ENCODE measurements at places on chromosomes 3 and 15.

GRCh38 chr15:30922480-30923311 lies 19.0 kb downstream of the FAN1 start:
- no peak for DNase-seq

DNA sequence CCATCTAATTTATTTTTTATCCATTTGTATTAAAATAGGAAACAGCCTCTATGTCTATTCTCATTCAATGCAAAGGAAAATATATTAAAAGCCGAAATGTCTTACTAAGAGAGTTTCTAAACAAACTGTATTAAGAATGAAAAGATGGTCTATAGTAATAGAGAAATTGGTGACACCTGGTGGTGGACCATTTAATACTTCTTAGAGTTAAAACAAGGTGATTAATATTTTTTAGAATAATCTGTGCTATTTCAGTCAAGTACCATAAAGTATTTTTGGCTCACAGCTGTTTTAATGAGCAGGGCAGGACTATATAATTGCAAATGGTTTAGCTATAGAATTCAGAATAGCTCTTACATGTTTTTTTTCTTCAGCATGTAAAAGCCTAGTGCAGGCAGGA lies 55.7 kb downstream of the SYNPR start:
- no peak for DNase-seq

GRCh38 chr15:98983334-98983733 lies 24.3 kb downstream of the PGPEP1L start:
- DNase-seq: no peak

DNA sequence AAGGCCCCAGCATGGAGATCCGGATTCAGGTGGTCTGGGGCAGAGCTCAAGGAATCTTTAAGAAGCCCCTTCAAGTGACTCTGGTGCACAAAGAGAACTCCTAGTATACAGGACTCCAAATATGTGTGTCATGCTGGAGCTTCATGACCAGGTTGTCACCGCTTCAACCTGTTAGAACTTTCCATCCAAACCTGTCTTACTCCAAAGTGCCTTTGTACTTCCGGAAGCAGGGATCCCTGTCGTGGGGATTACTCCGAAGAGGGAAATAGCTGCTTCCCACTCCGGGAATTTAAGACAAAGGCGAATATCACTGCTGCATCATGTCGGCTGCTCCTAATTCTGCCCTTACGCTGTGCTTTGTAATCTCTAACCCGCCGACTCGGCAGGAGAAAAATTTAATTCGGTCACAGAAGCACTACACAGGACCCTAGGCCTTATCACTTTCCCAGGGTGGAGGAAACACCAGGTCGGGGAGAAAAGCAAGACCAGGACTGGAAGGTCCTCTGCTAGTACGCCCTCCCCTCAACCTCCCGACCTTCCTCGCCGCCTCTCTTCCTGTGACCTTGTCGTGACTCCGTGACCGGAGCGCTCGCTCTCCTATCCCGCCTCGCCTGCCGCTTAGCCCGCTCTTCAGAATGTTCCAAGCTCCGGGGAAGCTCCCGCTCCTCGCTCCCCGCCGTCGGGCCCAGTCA lies 730 bp downstream of the HIGD1A start:
- peak; percentile 19 for DNase-seq

DNA sequence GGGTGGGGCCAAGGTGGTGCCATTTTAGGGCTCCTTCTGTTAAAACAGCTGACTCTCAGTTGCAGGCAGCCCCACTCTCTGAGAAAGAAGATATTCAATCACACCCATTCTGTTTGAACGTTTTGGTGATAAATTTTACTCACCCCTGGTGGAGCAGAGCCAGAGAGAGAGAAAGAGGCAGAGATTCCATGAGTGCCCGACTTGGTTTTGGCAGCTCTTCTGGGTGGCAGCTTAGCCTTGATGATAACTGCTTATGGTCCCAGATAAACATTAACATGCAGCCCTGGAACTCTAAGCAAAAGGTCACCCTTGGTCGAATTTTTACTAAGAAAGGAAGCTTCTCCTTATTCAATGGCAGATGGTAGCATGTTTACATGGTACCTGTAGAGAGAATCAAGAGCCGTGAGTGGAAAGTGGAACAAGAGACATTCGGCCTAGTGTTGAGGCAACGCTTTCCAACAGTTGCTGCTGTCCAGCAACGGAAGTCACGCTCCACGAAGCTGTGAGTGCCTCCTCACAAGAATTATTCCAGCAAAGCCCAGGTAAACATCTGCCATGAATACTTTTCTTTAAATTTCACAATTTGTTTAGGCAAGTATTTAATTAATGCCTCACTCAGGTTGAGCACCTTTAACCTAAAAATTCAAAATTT lies 530.6 kb upstream of the ROBO2 start:
- no peak for DNase-seq

DNA sequence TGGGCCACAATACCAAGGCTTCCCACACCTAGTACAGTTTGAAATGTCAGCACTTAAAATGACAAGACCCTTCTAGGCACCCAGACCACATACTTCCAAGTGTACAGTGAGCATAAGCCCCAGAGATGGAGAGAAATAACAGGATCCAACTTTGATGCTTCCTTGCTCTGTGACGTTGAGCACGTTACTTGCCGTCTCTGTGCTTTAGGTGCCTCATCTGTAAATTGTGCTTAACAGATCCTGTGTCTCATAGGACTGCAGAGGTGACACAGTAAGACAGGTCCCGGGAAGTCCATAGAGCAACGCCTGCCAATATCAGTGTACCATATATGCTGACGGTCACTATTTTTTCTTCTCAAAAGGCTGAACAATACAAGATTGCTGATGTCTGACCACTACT lies 59.1 kb downstream of the LRIG1 start:
- no peak for DNase-seq

GRCh38 chr15:49428409-49429095 lies 5.5 kb downstream of the FGF7 start:
- DNase-seq: no peak

DNA sequence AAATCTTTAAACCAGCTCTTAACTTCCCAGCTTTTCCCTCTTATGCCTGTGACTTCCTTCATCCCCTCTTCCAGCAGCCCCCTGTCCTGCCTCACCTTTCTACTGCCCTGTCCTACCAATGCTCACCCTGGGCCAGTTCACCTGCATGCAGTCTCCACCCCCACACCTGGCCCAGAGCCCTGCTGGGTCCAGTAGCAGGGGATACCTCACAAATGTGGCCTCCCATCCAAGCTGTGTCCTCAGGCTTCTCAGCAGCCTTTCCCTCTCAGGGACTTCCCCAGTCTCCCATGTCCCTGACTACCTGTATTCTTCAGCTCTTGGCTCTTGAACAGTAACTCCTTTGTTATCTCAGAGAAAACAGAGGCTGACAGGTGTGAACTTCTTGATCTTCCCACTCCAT lies 503.2 kb downstream of the MFSD1 start:
- DNase-seq: no peak

DNA sequence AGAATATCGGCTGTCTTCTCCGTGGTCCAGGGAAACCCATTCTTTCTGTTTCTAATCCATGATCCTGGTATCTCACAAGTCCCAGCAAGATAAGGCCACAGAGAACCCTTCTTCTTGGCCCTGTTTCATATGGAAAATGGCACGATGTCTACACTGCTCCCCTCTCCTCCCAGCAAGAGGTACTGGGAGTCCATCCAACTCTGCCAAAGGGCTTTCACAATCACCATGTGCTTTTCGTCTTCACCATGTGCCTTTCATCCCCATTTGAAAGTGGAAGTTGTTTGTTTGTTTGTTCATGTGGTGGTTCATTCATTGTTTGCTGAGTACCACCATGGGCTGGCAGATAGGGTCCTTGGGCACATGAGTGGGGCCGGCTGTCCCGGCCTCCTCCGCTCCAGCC lies 5.5 kb downstream of the ITIH3 start:
- no peak for DNase-seq

GRCh38 chr3:185760088-185760487 lies 64.8 kb downstream of the IGF2BP2 start:
- DNase-seq: no peak

DNA sequence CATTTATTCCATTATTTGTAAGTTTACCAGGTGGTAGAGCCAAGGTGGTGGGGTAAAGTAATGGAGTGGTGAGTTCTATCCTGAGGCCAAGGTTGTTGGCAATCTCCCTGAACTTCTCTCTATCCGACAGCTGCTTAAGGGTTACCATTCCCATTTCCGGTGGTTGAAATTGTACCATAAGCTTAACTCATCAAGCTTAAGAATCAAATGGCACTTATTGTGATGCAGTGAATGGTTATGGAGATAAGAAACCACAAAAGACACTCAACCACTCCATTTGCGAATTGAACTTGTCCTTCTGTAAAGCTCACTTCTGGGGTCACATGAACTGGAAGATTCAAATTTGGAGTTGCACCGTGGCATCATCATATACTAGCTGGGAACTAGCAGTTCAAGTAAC lies 287.4 kb upstream of the SLCO3A1 start:
- DNase-seq: no peak

GRCh38 chr3:183857863-183858262 lies 26.8 kb downstream of the PARL start:
- DNase-seq: no peak

GRCh38 chr3:192827863-192828594 lies 89.6 kb downstream of the MB21D2 start:
- no peak for DNase-seq

GRCh38 chr15:44782516-44782915 lies 46.2 kb downstream of the TRIM69 start:
- no peak for DNase-seq

DNA sequence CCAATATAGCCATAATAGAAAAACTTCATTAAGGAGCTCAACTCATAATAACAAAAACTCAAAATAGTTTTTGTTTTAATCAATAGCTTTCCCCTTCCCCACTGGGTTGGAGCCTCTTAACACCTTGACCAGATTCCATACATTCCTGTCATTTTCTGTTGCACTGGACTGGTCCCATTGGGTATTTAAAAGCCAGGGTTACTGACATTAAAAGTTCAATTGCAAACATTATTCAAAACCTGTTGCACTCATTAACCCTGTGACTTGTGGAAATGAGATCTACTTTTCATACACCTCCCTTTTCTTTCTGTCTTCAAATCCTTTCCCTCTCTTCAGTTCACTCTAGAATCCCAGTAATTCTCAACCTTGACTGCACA lies 1.7 kb upstream of the HRG start:
- DNase-seq: no peak

GRCh38 chr3:7573330-7573729 lies 712.4 kb downstream of the GRM7 start:
- no peak for DNase-seq

GRCh38 chr3:20905210-20905805 lies 719.3 kb upstream of the SGO1 start:
- no peak for DNase-seq

GRCh38 chr15:29675791-29676301 lies 146.4 kb downstream of the TJP1 start:
- no peak for DNase-seq

DNA sequence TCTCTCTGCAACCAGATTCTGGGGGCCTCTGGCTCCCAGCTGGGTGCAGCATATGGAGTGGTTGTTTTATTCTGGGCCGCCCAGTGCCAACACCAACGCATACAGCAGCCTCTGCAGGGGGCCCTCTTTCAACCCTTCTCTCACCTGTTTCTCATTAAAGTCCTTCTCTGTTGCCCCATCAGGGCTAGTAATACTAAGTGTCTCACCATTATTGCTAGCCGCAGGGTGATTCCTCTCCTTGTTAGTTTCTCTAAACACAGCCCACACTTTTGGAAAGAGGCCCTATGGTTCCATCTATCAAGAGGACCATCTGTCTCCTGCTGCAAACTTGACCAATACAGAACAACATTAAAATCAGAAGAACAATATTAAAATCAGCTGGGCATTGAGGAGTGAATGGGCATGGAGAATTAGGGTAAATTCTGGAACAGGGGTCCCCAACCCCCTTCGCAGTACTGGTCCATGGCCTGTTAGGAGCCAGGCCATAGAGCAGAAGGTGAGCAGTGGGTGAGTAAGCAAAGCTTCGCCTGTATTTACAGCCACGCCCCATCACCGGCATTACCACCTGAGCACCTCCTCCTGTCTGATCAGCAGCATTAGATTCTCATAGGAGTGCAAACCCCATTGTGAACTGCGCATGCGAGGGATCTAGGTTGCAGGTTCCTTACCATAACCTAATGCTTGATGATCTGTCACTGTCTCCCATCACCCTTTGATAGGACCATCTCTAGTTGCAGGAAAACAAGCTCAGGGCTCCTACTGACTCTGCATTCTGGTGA lies 36.5 kb downstream of the ALS2CL start:
- DNase-seq: no peak

GRCh38 chr3:52319921-52320595 lies 3.9 kb downstream of the DNAH1 start:
- no peak for DNase-seq

DNA sequence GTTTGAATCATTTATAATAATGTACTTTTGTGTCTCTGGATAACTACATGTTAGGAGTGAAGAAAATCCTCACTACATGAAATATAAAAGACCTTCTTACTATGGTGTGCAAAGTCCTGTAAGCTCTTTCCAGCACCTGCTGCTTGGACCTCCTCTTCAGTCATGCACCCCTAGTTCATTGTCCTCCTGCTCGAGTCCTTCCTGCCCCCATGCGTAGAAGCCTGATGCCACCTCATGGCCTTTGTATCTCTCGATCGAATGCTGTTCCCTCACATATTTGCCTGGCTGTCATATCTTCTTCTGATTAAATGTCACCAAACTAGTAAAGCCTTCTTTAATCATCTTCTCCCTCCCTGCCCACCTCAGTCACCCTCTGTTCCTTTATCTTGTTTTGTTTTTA lies 49.9 kb upstream of the SUCLG2 start:
- DNase-seq: peak; percentile 6

DNA sequence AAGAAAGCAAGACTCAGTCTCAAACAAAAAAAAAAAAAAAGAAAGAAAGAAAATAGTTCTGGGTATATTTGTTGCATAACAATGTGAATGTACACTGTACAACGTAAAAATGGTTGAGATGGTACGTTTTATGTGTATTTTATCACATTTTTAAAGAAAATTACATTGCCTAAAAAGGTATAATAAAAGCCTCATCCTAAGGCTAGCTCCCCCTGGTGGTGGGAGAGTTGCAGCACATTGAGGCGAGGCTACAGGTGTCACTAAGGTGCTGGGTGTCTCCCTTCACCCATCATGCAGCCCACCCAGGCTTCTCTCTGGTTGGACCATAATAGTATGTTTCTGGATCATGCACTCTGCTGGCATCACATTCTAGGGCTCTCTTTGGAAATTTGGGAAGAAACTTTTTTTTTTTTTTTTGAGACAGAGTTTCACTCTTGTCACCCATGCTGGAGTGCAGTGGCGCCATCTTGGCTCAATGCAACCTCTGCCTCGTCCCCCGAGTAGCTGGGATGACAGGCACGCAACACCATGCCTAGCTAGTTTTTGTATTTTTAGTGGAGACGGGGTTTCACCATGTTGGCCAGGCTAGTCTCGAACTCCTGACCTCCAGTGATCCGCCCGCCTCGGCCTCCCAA lies 12.4 kb upstream of the RAB11A start:
- DNase-seq: peak; percentile 88

GRCh38 chr3:33578325-33579177 lies 138.3 kb upstream of the UBP1 start:
- DNase-seq: no peak

DNA sequence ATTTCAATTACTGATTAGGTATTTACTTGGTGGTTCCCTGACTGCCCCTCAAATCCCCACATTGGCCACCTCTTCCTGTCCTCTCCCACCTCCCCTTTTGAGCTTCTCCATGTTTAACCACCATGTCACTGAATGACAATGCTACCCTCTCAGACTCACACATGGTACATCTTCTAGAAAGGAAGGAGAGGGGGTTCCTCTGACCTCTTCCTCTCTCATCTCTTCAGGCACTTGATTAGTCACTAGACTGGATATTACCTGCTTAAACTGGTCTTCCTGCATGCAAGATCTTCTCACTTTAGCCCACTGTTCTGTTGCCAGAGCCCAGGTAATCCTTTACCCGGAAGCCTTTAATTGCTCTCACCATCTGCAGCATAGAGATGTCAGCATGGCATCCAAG lies 64.9 kb downstream of the DIPK2A start:
- DNase-seq: no peak

- no peak for DNase-seq
Measured at GRCh38 chr15:47997195-47998080, 123.4 kb upstream of the SLC24A5 start.

Measured in CD4-positive, alpha-beta T cell treated with Interleukin-2 at 100 ng/mL for 4 hours (primary cell).